ENCODE measurements at places on chromosomes 12 and 14.

DNA sequence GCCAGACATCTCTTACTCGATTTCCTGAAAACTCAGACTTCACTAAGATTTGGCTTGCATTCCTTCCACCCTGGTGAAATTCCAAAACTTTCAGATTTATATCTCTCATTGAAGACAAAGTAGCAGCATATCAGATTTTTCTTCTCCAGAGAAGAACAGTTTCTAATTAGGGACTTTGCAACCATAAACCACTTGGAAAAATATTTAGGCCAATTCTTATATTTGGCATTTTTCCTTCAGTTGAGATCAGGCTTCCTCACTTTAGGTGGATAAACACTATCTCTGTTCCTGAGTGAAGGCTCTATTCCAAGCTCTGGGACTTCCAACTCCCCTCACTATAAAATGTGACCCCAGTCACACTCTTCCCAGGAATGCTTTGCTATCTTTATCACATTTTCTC lies 1434.3 kb upstream of the FLRT2 start:
- no peak for DNase-seq

- no peak for DNase-seq
These were observed 408.2 kb downstream of the AEBP2 start for GRCh38 chr12:19847294-19848059.

- DNase-seq = no peak
These were observed 133.3 kb downstream of the TBX5 start for GRCh38 chr12:114272605-114273004.

DNA sequence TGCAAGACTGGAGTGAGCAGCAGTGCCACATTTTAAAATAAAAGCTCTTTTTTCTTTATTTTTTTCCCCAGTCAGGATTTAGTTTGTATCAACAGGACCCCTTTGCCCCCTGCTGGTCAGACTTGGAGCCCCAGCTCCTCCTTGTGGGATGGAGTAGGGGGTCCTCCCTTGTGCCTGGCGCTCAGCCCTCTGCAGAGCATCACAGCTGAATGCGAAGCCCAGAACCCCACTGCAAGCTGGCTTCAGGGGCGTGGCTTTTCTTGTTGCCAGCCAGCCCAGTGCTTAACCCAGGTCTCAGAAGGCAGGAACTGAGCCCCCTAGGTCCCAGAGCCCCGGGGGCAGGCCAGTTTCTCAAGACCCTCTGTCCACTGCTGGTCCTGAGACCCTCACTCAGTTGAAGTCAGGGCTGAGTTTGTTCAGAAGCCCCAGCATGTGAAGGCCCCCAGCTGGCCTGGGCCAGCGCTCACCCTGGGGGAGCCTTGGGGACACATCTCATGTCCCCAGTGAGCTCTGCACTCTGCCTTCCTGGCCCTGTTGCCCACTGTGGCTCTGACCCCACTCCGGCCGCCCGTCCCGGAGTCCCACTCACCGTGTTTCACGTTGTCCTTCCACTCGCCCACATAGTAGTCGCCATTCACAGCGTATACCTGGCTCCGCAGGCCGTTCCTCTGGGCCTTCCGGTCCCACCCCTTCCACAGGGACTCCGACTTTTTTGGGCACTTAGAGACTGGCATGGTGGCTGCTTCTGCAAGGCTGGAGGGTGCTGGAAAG lies 519 bp downstream of the MORN3 start:
- DNase-seq = no peak

GRCh38 chr14:90544566-90544965 lies 147.7 kb downstream of the CALM1 start:
- no peak for DNase-seq

GRCh38 chr14:104852280-104852663 lies 12.8 kb upstream of the CEP170B start:
- no peak for DNase-seq

DNA sequence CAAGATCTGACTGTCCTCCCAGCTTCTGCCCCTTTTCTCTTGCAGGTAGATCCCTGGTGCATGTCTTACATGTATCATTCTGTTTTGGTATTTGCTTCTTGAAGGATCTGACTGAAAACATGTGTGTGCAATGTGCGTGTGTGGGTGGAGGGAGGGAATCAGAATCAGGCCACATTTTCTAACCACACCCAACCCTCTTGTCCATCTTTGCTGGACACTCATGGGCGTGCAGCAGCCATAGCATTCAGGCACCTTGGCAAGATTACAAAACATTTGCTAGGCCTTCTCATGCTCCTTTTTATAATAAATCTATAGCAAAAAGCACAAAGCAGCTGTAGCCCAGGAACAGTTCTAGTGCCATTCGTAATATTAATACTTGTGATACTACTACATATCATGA lies 233.6 kb upstream of the E2F7 start:
- no peak for DNase-seq

DNA sequence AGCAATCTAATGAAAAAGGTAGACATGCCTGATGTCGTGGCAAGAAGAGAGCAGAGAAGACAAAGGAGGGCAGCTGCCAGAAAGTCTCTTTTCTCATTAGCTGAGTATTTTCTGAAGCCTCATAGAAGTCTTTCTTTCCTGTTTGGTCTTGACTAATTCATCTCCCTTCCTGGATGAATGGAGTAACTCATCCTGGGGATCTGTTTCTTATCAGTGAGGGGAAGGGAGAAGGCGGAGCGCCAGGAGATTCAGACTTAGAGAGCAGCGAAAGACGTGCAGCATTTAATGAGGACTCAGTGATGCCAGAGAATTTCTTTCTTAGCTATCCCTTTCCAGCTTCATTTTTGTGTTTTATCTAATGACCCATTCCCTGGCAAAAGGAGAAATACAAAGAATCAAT lies 89.4 kb downstream of the SLC15A4 start:
- no peak for DNase-seq

DNA sequence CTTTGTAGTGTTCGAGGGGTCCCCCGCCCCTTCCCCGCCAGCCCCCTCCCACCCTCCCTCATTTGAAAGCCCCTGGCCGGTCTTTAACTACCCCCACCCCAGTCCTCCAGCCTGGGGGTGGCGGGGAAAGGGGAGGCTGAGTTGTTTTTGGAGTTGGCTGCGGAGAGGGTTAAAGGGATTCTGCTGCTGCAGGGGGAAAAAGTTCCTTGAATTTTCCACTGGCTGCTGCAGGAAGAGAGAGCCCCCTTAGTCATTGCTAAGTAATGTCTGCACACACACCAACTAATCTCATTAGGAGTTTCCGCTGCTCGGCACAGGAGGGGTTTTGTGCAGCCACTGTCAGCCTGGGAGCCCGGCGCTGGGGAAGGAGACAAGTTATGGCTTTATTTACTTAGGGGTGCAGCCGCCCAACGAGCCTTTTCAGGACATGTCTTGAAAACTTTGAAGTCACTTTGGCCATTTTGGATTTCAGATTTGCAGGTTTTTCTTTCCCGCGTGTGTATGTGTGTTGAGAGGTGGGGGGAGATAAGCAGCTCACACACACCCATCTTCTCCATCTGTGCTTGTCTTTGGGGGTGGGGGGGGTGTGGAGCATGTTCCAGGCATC lies 1.8 kb downstream of the ELK3 start:
- DNase-seq = no peak
